ENCODE measurements at places on chromosomes 7 and 10. TPM values are rescaled to one million over a fixed set of nuclear protein-coding genes. Genes with fewer than 3 reads are reported as not detected.

GRCh38 chr10:82874671-82875070 is 999.7 kb downstream of the NRG3 start:
- no peak for DNase-seq

GRCh38 chr7:5636914-5637313 is 144.5 kb downstream of the RNF216 start:
- DNase-seq, result no peak

GRCh38 chr7:1129431-1129830 is 30.6 kb downstream of the ZFAND2A start:
- DNase-seq, result no peak

DNA sequence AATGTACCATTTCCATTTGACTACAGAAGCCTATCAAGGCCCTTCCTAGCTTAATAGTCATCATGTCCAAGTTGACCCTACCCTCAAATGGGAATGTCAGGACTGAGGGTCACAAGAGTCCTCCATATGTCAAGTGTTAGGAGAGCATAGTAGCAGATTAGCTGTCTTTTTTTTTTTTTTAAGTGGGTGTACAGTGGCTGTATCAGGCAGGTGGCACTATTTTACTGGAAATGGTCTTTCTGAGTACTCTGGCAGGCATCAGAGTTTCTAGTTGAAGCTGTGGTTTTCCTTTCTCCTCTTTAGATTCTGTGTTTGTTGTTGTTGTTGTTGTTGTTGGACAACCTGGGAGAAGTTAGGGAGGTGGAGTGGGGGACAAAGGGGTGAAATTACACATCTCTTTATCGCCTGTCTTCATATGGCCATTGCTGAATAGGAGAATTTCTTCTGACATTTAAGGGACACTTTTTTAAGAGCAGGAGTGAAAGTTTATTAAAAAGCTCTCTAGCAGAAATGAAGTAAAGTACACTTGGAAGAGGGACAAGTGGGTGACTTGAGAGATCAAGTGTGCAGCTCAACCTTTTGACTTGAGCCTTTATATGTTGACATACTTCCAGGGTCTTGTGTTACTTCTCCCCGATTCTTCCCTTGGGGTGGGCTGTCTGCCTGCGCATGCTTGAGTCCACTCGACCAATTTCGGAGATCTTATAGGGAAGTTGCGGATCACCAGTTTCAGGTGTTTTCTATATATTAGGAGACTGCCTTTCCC is 104.1 kb upstream of the FOXP2 start:
- no peak for DNase-seq

Gene OPN1SW
- total RNA-seq, result not detected

Gene STEAP1
- 0.50 TPM for total RNA-seq

GRCh38 chr7:16066805-16067459 is 354.4 kb downstream of the CRPPA start:
- no peak for DNase-seq

DNA sequence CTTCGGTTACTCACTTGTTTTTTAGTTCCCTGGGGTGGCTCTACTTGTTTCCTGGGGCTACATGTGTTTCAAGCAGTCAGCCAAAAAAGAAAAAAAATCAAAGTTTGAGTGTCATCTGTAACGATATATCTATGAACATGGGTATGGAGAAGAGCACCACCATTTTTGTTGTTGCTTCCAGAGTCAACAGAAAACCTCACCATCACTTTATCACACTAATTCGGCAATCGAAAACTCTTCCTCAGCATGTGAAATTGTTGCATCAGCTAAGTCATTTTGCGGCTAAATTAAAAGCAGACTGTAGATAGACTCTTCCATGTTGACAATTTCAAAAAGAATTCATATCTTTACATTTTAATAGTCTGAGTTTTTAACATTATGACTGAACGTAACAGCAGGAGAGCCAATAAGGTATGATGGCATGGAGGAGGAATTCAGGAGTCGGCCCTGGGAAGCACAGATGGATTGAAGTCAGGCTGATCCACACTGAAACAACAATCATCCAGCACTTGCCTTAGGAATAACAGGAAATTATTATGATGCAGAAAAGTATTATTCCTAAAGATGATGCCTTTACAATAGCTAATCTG is 455.7 kb upstream of the KLF6 start:
- no peak for DNase-seq

GRCh38 chr10:97782455-97783228 is 10.8 kb upstream of the SFRP5 start:
- no peak for DNase-seq

- DNase-seq, result no peak
Observed at GRCh38 chr10:48671914-48672595, 12.6 kb upstream of the WDFY4 start.

DNA sequence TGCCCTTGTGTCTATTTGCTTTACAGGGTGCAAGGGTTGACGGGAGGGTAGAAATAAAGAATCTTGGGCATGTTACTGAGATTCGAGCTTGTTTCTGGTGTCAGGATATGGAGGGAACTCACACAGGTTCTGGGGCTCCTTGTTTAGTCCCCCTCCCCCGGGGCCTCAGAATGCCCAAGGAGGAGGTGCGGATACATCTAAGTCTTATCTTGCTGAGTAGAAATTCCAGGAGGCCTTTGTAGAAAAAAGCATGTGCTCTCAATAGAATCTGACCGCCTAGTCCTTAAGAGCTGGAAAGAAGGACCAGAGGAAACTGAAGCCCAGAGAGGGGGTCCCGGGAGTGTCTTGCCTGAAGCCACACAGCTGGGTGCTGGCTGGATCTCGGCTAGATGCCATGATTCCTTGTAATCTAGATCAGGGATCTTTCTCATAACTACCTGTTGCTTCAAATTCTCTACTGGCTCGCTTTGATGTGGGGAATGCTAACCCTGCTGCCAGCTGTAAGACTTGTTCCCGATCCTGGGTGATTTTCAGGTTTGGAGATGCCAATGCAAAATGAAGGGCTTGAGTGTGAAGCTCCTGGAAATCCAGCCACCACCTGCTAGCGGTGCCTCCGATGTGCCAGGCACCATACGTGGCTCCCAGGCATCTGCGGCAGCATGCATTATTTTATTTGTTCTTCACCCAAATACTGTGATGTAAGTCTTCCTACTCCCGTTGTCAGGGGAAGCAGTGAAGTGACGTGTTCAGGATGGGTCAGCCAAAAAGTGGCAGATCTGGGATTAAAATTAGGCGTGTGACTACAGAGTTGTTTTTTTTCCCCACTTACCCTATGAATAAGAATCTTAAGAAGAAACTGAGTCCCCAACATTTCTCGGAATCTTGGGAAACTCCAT is 226.0 kb downstream of the TCF7L2 start:
- no peak for DNase-seq

- DNase-seq, result no peak
Observed at GRCh38 chr10:75772153-75772887, 340.9 kb downstream of the LRMDA start.

DNA sequence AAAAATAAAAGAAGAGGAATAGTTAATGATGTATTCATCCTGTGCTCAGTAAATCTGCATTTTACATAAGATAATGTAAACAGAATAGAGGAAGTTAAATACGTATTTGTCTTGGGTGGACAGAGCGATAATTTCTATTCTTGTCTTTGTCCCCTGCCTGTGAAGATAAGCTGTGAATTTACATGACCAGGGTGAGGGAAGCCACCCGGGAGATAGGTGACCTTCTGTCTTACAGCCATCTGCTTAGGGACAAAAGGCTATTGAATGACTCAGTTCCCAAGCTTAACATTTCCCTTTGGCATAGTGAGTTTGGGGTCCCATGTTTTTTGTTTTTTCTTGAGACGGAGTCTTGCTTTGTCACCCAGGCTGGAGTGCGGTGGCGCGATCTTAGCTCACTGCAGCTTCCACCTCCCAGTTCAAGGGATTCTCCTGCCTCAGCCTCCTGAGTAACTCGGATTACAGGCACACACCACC is 88.7 kb upstream of the KCTD7 start:
- no peak for DNase-seq

DNA sequence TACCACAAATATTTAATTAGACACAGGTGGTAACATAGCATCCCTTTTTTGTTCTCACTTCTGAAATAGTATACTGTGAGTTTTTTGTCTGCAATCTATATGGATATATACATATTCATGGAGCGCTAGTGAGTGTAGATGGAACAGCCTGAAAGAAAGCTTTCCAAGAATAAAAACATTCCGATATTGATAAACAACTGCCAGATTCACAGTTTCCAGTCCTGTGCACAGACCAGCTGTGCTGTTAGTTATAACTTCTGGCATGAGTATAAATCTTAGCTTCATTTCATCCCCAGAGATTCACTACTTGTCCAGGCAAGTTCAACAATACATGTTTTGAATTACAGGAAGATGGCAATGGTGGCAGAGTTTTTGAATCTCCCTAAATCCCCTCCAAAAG is 467.1 kb upstream of the STEAP1 start:
- DNase-seq, result no peak

Gene WDR91
- total RNA-seq, result 22.6 TPM

DNA sequence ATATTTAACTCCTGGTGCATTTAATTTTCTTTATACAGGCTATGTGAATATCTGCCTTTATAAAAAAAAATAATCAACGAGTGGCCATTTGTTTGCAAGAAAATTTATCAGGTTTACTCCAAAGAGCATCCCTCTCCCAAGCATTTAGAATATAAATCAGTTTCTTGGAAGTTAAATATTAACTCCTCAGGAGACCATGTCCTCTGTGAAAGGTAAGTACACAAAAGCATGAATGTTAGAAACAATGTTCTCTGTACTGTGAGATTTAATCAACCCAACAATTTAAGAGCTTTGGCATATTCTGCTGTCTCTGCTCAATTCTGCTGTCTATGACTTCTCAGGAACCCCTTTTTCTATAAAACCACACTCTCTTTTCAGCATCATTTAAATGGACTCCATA is 119.3 kb upstream of the LAMB4 start:
- DNase-seq, result no peak

Gene GOLGA7B
- 0.34 TPM for total RNA-seq

- DNase-seq, result no peak
Observed at GRCh38 chr7:72101444-72101843, 310.7 kb downstream of the CALN1 start.

- no peak for DNase-seq
Observed at GRCh38 chr10:82267465-82267864, 392.5 kb downstream of the NRG3 start.

Gene MICALL2
- 2.1 TPM for total RNA-seq

DNA sequence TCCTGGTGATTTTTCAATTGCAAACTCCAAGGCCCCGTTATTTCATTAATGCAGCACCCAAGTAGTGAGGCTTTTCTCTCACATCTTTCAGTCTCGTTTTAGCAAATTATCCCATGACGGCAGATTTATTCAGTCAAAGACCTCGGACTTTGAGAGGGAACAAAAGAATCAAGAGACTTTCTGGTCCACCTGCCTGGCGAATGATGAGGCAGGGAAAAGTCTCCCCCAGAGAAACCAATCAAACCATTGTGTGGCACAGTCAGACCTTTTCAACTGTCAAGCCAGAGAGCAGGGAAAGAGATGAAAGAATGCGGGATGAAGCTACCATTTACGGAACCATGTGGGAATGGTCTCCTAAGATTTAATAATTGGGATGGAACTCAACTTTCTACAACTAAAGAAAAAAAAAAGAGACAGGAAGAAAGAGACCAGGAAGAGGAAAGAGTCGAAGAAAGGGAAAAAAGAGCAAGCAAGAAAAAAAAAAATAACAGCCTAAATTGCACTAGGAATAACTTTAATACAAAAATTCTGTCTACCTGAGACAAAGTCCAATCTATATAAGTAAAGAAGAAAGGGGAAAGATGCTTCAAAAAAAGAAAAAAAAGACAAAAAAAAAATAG is 22.8 kb downstream of the GLI3 start:
- no peak for DNase-seq

- no peak for DNase-seq
Observed at GRCh38 chr7:75817116-75817515, 3.5 kb upstream of the CCL24 start.

DNA sequence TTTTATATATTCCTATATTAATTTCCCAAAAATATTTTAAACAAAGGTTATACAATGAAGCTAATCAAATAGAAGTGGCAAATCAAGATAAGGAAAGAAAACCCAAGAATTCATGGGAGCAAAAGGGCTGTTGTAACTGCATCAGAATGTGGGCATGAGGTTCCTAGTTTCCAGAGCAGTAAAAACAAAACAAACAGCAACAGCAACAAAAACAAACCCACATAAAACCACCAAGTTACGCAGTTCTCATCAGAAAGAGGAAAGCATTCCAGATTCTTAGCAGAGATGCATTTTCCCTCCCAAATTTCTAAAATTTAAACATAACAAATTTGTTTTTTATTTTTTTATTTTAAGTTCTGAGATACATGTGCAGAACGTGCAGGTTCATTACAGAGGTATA is 34.8 kb upstream of the MSMB start:
- no peak for DNase-seq

- DNase-seq, result no peak
Observed at GRCh38 chr7:85483177-85483576, 296.3 kb upstream of the SEMA3D start.

- DNase-seq, result no peak
Observed at GRCh38 chr7:47594406-47594805, 12.5 kb upstream of the TNS3 start.

DNA sequence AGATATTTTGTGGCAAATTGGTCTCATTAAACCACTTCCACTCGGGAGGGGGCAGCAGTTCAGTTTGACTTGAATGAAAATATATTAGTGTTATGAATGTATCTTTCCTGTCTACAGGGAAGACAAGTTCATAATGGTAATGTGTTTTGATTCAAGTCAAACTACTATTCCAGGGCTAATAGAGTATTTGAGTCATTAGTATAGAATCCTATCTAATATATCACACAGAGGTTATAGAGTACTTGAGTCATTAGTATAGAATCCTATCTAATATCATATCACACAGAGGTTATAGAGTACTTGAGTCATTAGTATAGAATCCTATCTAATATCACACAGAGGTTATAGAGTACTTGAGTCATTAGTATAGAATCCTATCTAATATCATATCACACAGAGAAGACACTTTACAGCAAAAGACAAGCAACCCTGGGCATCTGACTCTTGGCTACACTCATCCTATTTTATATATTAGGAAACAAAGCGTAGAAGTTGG is 199.7 kb upstream of the MAGI2 start:
- no peak for DNase-seq

GRCh38 chr7:78176171-78176570 is 377.6 kb downstream of the PHTF2 start:
- no peak for DNase-seq
